ENCODE measurements at places on chromosomes 3 and 15. TPM values are rescaled to one million over a fixed set of nuclear protein-coding genes. Genes with fewer than 3 reads are reported as not detected.
A peak's percentile ranks its signal among the peaks of the same experiment; 100 is the strongest.

Gene ESYT3
- 0.51 TPM for total RNA-seq

GRCh38 chr3:112138219-112138969 lies 5.3 kb upstream of the GCSAM start:
- no peak for DNase-seq

- no peak for DNase-seq
These were observed 46.1 kb downstream of the WHAMM start for GRCh38 chr15:82855286-82856100.

GRCh38 chr15:25240461-25241021 lies 198.3 kb downstream of the UBE3A start:
- no peak for DNase-seq

DNA sequence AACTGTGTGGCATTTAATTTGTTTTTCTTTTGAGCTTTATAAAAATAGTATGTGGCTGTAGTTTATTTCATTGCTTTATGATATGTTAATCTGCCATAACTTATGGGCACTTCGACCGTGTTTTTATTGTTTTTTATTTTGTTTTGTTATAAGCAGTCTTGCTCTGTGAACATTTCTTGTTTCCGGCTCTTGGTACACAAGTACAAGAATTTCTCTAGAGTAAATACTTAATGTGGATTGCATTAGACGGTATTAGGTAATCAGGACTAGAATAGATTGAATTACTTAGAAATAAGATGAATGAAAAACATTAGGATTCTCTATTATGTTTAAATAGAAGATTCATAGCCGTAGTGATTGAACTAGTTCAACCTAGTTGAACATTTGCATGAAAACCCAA lies 2.1 kb downstream of the ZFAND6 start:
- DNase-seq = peak; percentile 57

- DNase-seq = no peak
These were observed 298.9 kb upstream of the CBLB start for GRCh38 chr3:106167728-106168127.

DNA sequence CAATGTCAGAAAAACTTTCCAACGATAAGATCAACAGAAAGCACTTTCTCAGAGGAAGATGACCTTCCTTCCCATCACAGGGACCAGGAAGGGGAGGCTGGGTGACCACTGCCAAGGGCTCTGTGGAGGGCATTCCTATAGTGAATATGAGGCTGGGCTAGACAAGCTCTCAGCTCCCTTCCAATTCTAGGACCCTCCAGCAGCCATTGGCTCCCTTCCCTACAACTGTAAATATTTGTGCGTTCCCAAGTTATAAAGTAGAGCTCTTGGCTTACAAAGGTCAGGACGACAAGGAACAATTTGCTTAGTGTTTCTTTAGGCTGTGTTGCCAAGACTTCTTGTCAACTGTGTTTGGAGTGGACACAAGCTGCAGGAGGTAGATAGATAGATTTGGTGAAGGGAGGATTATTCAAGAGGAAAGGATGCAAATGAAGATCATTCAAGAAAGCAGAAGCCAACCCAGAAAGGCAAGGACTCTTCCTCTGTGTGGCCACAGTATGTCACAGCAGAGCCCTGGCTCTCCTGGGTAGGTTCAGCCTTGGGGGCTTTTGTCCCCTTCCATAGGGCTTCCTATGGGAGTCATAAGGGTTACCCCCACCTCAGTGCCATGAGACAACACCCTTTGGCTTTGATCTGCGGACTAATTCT lies 223.6 kb upstream of the TLE3 start:
- no peak for DNase-seq
